ENCODE measurements at places on chromosomes 3 and 15. TPM values are rescaled to one million over a fixed set of nuclear protein-coding genes. Genes with fewer than 3 reads are reported as not detected.

DNA sequence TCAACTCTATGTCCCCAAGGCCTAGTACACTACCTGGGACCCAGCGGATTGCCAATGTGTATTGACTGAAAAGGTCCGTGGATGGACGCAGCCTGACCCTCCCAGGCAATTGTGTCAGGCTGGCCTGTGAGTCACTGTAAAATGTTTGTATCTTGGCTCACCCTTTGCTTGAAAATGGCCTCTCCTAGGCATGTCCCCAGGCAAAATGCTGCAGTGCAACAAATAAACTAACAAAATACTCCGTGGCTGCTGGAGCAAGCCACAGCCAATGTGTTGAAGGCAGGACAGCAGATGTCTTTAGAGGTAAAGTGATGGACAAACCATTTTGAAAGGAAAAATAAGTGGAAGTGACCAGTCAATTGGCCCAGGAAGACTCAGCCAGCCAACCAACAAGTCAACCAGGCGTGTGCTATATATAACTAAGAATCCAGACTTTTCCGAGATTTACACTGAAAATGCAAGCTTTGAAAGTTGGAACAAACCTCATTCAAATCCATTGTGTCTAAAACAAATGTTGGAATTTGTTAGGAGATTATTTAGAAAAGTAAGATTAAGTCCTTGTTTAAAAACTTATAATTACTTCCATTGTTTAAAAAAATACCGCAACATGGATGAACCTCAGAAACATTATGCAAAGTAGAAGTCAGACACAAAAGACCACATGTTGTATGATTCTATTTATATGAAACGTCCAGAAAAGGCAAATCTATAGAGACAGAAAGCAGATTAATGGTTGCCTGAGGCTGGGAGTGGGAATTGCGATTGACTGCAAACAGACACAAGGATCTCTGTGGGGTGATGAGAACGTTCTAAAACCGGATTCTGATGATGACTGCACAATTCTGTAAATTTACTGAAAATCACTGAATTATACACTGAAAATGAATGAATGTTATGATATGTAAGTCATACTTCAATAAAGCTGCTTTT is 191.2 kb downstream of the TLE3 start:
- DNase-seq, result no peak

Gene ACTL6A
- 33.2 TPM for total RNA-seq

- DNase-seq, result no peak
Measured at GRCh38 chr15:66496951-66497501, 536 bp downstream of the SNAPC5 start.

Gene C3orf70
- total RNA-seq, result 4.1 TPM

- DNase-seq, result no peak
Measured at GRCh38 chr3:41863024-41863423, 98.9 kb downstream of the ULK4 start.

Data from upper lobe of right lung (tissue), 1 donor.